ENCODE measurements at places on chromosomes 5 and 9.

DNA sequence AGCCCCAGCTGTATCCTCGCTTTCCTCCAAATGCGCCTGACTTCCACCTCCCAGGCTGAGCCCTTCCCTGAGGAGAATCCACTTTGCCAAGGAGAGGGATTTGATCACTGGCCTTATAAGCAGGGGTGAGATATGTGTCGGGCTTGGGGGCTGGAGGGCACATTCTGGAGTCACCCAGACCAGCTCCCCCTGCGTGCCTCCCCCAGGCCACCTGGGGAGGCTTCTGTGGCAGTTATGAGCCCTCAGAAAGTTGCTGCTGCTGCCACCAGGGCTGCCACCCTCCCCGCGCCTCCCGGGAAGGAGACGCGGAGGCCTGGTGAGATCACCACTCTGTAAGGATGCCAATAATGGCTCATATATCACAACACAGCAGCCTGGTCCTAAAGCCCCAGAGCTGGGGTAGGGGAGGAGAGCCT is 211.5 kb downstream of the PAPPA start:
- no peak for DNase-seq

- DNase-seq: peak; percentile 91
Measured at GRCh38 chr9:35646533-35647265, 4.0 kb downstream of the SIT1 start.

- DNase-seq: no peak
Measured at GRCh38 chr9:98084396-98084795, 27.9 kb downstream of the NANS start.

DNA sequence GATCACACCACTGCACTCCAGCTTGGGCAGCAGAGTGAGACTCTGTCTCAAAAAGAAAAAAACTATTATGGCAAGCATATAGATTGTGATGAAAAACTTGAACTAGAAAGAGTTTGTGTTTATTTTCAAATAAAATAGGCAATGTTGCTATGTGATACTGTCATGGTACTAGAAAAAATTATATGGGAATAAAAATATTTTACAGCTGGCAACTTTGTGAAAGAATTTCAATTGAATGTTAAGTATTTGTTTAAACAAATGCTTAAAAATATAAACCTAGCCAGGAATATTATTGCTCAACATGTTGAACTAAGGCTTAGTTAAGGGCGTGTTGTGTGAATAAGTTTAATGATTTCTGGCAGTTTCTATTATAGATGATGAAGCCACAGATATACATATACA is 31.7 kb downstream of the HSDL2 start:
- no peak for DNase-seq

DNA sequence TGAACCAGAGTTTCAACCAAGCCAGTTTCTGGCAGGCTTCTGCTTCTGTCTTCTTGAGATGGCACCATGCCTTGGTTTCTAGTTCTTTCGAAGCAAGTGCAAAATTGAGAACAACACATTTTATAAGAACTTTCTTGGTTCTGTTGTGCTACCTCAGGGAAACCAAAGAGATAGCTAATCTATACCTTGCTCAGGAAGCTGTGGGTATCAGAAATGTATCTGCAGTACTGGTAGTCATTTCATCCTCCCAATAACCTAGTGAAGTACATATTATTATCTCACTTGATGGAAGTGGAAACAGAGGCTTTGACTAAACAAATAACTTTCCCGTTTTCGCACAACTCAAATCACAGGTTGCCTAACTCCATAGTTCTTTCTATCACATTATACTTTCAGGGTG is 246.6 kb downstream of the ENC1 start:
- no peak for DNase-seq

- no peak for DNase-seq
Measured at GRCh38 chr9:4024281-4024777, 275.5 kb downstream of the GLIS3 start.

GRCh38 chr9:21023861-21024260 is 7.6 kb downstream of the HACD4 start:
- no peak for DNase-seq

DNA sequence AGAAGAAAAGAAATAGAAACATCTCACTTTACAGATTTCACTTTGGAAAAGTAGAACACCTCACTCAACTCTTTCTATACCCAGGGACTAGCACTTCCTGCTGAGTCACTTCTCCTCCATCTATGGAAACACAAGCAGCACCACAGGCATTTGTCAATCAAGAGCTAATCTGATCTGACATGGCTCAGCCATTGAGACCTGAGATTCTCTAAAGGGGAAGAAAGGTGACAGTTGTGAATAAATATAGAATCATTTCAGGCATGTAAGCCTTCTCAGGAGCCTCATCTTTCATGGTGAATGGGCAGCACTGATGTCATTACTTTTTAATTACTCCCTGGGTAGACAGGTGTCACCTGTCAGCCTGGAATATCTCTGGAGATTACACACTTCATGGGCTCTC is 559.8 kb downstream of the HINT1 start:
- no peak for DNase-seq

- no peak for DNase-seq
Measured at GRCh38 chr5:114734238-114734637, 372.4 kb downstream of the KCNN2 start.

DNA sequence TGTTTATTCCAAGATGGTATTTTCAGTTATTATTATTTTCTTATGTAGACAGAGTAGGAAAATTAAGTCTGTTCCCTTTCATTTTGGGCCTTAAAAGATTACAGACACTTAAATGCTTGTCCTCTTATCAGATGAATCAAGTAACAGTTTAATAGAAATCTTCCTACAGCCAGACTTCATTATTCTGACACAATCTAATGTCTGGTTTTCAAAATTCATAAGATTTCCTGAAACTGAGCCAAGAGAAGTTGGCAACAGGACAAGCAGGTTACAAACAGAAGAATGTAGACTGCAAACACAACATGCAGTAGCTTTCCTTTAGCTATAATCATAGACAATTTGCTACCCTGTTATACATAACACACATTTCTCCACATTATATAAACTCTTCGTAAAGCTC is 130.5 kb downstream of the FBXL17 start:
- no peak for DNase-seq

GRCh38 chr5:35360671-35361070 is 130.4 kb upstream of the PRLR start:
- DNase-seq: no peak

DNA sequence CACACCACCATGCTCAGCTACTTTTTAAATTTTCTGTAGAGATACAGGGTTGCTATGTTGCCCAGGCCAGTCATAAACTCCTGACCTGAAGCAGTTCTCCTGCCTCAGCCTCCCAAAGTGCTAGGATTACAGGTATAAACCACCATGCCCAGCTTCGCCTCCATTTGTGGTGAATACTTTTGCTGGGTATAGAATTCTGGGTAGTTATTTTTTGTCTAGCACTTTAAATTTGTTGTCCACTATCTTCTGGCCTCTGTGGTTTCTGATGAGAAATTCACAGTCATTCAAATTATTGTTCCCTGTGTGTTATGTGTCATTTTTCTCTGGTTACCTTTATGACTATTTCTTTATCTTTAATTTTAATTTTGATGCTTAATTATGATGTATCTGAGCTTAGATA is 57.7 kb upstream of the EXOC3 start:
- DNase-seq: no peak

GRCh38 chr9:34121996-34122395 is 4.5 kb downstream of the DCAF12 start:
- no peak for DNase-seq

DNA sequence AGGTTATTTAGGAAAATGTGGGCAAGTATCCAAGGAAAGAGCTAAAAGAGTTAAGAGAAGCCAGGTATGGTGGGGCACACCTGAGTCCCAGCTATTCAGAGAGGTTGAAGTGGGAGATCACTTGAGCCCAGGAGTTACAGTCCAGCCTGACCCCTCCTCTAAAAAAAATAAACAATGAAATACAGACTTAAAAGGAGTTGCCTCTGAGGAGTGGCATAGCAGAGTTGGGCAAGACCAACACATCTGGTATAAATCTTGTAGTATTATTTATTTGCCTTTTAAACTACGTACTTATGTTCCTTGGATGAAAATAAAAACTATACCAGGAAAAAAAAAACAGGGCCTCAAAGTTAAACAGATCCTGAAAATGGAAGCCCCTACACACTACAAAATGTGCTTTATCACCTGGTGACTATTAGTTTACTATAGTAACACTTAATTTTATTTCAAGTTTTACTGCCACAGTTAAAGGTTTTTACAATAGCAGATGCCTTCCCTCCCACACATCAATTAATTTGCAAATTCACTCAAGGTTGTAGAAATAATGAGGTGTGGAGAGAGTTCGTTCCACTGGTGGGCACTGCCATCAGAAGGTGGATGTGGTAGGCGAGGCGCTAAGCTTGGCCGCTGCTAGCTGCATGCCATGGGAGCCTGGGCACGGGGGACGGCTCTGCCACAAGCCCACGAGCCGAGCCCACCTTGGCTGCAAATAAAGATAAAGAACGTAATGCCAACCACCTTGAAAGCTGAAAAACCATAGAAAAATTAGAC is 48.0 kb downstream of the MED27 start:
- no peak for DNase-seq

DNA sequence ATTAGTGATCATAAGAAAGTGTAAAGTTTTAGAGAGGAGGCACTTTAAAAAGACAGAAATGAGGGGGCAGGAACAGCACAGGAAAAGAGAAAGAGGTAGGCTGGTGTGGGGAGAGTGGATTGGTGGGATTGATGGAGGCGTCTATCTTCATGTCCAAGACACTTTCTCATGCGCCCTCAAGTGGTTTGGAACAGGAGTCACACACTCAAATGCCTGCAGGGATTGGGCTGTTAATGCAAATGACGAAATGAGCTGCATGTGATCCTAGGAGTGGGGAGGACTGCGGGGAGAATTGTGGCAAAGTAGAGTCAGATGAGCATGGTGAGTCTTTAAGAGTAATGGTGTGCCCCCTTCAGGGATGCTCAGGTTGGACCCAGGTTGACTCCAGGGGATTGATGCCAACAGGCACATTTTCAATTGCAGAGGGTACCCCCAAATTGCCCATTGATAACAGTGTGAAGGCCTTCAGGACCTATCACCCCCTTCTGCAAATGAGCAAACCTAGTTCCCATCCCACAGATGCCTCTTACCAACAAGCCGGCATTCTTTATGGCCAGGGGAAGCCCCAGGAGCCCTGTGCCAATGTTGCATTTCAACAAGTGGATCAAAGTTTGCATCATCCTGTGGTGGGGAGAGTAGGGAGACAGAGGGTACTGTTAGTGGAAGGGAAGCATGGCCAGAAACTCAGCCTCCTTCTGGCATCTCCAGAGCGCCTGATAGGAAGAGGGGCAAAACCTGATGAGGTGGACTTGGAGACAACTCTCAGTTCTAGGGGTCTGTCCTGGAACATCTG is 5.3 kb downstream of the SLC36A3 start:
- DNase-seq: no peak

DNA sequence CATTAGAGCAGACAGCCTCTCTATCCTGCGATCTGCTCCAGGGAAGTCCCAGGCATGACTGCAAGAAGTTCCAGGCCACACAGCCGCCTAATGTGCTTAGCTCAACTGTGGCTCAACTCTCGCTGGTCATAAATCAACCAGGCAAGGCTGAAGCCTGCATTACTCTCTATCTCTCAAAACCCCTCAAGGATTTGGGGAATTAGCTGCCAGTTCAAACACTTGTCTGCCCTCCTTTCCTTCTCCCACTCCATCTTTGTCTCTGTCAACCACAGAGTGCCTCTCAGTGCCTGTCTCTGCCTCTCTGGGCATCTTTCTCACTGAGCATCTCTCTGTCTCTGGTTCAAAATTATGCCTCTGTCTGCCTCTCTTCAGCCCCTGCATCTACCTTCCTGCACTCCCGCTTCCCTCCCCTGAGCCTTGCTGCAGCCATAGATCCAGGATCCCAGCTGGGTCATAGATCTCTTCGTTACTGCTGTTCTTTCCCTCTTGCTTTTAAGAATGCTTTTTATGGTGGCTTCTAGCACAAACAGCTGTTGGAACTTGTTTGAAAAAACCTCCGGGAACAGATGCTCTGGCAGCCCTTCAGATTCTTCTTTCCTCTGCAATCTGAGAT is 27.9 kb upstream of the GALNT10 start:
- DNase-seq: no peak

GRCh38 chr9:26723486-26723885 is 169.1 kb downstream of the CAAP1 start:
- peak; percentile 29 for DNase-seq

DNA sequence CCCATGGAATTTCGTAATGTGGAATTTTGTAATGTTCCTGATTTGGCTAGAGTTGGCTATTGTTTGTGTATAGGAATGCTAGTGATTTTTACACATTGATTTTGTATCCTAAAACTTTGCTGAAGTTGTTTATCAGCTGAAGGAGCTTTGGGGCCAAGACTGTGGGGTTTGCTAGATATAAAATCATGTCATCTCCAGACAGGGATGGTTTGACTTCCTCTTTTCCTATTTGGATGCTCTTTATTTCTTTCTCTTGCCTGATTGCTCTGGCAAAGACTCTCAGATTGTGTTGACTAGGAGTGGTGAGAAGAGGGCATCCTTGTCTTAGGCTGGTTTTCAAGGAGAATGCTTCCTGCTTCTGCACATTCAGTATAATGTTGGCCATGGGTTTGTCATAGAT is 91.0 kb downstream of the NNT start:
- DNase-seq: no peak

GRCh38 chr9:94222870-94223269 is 36.2 kb upstream of the ZNF169 start:
- DNase-seq: no peak

- DNase-seq: no peak
Measured at GRCh38 chr5:36770125-36770524, 106.4 kb upstream of the NIPBL start.

DNA sequence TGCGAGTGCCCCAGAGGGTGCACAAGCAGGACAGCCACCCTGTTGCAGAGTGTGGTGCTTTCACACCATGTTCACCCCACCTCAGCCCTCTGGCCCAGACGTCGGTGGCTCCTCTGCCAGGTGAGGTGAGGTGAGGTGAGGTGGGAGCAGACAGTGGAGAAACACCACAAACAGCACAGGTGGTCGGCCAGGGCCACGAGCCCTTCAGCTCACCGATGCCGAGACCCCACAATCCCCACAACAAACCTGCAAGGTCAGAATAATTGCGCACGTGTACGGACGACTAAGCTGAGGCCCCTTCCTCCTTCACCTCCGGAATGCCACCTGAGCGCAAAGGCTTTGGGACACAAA is 10.5 kb downstream of the BRD3 start:
- no peak for DNase-seq

GRCh38 chr9:38026021-38026809 is 42.8 kb downstream of the SHB start:
- DNase-seq: no peak

- DNase-seq: peak; percentile 16
Measured at GRCh38 chr5:145697251-145697990, 137.7 kb downstream of the PRELID2 start.

DNA sequence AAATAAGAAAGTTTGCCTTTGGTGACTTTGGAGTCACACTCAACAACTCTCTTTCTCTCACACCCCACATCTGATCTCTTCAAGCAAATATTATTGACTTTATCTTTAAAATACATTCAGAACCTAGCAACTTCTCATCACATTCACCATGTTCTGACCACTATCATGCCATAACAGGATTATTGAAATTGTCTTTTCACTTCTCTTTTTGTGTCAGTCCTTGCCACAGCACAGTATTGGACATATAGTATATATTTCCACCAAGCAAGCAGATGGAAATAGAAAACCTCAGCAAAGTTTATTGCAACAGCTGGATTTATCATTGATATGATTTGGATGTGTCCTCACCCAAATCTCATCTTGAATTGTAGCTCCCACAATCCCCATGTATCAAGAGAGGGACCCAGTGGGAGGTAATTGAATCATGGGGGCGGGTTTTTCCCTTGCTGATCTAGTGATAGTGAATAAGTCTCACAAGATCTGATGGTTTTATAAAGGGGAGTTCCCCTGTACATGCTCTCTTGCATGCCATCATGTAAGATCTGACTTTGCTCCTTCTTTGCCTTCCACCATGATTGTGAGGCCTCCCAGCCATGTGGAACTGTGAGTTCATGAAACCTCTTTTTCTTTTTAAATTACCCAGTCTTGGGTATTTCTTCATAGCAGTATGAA is 26.9 kb upstream of the ITGA1 start:
- DNase-seq: no peak
